A172 (cell line): ENCODE measurements at places on chromosomes 11 and 22. TPM values are rescaled to one million over a fixed set of nuclear protein-coding genes. Genes with fewer than 3 reads are reported as not detected.

The LDHAL6A gene
- not detected in 2 replicates for total RNA-seq

- no peak for DNase-seq
Observed at GRCh38 chr11:14565845-14566244, 45.7 kb upstream of the PSMA1 start.

The SYCE3 gene
- 2.5 TPM in 1 of 2 replicates, not detected in the other for total RNA-seq

GRCh38 chr11:44178381-44178780 lies 82.9 kb downstream of the EXT2 start:
- peak; percentile 49 for DNase-seq

DNA sequence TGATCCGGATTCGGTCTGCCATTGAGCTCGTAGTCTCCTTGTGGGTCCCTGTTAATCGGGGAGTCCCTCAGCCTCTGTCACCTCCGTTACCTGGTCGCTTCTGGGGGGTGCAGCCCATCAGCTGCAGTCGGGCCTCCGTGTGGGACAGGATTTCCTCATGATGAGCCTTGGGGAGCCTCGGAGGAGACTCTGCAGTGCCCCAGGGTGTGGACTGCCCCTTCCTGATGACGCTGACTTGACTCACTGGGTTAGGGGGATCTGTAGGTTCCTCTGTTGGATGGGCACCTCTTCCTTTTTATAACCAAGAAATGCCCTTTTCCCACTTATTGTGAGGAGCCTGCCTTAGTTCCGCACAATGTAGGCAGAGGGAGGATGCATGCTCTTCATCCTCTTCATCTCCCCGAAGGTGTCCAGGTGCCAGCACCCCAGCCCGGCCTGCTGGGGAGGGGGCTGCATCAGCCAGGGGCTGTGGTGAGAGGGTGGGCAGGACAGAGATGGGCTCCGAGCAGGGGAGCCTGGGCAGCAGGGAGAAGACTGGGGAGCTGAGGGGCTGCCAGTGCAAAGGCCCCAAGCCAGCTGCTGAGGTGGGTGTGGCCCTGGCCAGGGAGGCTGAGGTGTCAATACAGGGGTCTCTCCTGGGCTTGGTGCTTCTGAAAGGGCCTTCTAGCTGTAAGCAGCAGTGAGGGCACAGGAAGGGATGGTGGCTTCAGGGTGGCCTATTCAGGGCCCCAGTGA lies 13.5 kb upstream of the TTLL8 start:
- DNase-seq, result peak; percentile 7

- DNase-seq, result peak; percentile 80
Observed at GRCh38 chr11:56917708-56918400, 70.9 kb upstream of the OR5AK2 start.

- no peak for DNase-seq
Observed at GRCh38 chr22:34847072-34847471, 218.9 kb upstream of the ISX start.

The DDX25 gene
- total RNA-seq, result not detected in 2 replicates

- DNase-seq, result no peak
Observed at GRCh38 chr11:120352405-120352804, 16.2 kb downstream of the ARHGEF12 start.

DNA sequence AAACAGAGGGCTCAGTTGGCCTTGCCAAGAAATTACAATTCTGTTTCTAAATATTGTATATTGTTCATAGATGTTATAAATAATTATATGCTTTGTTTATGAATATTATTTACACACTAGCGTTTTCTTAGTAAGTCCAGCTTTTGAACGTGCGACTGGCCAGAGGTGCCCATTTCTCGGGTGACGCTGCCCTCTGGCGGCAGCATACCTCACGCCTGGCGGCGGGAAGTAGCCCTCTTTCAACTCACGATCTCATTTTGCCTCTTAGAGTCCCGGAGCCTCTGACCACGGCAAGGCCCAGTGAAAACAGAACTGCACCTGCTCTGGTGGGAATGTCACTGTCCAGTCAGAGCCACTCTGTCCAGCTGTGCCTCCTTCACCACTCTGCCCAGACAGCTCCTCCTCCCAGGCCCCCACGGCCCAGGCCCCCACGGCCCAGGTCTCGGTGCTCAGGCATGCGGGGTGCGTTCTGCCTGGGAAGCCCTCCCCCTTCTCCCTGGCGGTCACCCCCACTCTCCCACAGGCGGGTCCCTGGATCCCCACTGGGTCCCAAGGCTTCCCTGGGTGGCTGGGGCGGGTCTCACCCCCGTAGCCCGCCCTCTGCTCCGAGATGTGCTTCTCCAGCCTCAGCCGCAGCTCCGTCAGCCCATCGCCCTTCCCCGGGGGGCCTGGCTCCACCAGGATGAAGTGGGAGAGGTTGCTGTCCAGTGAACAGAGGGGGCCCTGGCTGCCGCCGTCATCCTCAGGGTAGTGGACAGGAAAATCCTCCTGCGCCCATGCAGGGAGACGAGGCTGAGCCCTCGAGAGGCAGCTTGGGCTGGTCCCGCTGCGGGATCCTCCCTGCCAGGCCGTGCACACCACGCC lies 19.3 kb downstream of the TSSC4 start:
- peak; percentile 75 for DNase-seq

- DNase-seq, result no peak
Observed at GRCh38 chr22:20957683-20958431, 9.2 kb upstream of the AIFM3 start.

The LAYN gene
- 150 and 160 TPM in 2 replicates for total RNA-seq

- DNase-seq, result no peak
Observed at GRCh38 chr11:85301895-85302678, 325.1 kb downstream of the DLG2 start.

The GGT5 gene
- total RNA-seq, result not detected in 2 replicates

The ART1 gene
- not detected in 2 replicates for total RNA-seq

GRCh38 chr11:111639226-111639925 lies 37.1 kb downstream of the SIK2 start:
- DNase-seq, result no peak

DNA sequence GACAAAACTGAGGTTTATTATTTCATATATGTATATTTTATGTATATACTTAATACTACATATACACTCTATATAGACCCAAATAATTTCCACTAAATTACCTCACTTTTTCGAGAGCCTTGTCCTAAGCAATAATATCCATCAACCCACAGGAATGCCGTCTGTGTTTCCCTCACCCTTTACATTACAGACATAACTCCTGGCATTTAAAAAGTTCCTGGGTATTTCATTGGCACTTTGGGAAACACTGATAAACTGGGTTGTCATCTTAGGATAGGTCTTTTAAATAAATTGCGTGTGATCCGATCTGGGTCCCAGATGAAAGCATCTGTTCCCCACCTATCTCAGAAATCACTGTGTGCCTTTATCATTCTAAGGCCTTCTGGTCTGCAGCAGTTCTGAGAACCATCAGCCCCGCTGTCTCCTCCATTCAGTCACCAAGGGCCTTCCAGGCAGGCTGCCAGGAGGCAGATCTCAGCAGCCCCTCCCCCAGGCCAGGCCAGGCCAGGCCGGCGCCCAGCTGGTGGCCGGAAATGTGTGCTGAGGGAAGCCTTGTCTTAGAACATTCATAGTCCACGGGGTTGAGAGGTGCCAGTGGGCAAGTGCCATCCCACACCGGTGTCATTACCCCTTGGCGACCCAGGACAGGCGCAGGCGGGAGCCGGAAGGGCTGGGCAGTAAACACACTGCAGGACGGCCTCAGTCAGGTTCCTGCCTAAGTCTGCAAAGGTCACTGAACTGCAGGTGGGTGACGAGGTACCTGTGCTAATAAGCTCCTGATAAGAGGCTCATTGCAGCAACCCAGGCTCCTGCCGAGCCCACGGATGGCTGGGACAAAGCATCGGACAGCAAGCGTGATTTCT lies 3.3 kb downstream of the FGF19 start:
- DNase-seq, result peak; percentile 84

The PLAAT2 gene
- total RNA-seq, result 0.28 TPM in 1 of 2 replicates, not detected in the other

DNA sequence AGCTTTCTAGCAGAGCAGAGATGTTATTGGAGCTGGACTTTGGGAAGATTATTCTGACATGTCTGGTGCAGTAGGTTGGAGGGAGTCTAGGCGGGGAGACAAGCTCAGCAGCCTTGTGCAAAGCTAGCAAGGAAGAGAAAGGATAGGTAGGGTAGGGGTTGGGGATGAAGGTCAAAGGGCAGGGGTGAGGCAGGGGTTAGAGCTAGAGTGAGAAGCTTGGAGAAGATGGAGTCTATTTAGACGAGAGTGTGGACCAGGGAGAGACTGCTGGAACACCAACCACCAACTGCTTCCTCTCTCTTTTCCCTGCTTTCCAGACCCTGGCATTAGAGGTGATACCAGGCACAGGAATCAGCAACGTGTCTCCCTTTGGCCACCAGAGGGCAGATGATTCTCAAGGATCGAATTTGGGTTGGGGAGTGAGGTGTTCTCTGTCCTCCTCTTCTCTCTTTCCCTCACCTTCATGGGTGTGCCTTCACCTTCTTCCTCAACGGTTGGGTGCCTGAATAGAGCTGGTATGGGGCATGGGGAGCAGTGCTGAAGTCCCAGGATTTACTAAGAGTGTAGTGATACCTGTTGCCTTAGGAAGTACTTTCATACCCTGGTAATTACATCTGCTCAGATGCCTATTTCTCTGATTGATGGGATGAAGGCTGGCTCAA lies 1.8 kb upstream of the MARK2 start:
- peak; percentile 64 for DNase-seq

DNA sequence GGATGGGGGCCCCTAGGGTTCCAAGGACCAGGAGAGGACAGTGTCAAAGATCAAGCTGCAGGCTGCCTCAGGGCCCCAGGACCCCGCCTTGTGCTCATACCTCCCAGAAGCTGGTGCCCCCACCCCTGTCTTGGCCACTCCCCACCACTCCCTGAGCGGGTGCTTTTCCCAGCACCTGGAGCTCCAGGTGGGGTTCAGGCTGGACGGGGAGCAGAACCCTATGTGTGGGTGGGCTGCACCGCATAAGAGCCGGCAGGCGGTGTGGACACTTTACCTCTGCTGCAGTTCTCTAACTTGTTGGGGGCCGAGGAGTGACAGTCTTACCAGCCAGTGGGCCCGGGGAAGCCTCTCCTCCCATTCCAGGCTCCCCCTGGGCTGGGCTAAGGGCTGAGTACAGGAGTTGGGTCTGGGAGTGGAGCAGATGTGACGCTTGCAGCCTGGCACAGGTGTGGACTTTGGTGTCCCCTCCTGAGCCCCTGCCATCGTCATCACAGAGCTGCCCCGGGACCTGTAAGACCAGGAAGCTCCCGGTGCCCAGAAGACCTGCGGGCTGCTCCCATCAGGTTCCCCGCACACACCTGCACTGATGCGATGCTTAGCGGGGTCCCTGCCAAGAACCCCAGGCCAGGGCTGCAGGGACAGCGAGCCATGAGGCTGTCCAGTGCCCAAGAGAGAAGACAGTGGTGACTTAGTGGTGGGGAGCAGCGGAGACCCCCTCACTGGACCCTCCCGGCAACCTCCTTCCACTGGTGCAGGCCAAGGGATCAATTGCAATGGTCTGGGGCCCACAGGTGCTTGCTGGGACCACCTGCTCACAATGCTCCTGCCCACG lies 674.5 kb downstream of the BRD1 start:
- no peak for DNase-seq

The SAA4 gene
- 0.43 TPM in 1 of 2 replicates, not detected in the other for total RNA-seq

- DNase-seq, result no peak
Observed at GRCh38 chr11:95563173-95563572, 226.4 kb downstream of the FAM76B start.

The OR51B2 gene
- total RNA-seq, result 0.29 and 1.5 TPM in 2 replicates

DNA sequence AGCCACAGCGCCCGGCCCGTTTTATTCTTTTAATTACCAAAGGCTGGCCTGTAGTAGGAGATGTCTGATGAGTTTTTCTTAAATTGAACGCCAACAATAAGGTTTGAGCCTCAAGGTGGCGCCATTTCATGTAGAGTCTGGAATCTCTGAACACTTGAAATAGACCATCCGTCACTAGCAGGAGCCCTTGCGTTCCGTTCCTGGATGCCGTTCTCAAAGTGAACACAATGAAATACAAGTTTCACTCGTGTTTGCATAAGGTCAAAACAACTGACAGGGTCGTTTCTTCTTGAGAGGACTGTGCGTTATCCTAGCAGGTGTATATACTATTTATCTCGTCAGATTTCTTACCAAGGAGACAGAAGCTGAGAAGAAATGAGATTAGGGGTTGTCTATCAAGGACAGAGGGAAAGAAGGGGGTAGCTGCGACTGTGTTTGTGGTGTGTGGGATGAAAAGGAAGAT lies 18.7 kb upstream of the SCGB1D1 start:
- peak; percentile 79 for DNase-seq
